ENCODE measurements at places on chromosomes 3 and 15.

DNA sequence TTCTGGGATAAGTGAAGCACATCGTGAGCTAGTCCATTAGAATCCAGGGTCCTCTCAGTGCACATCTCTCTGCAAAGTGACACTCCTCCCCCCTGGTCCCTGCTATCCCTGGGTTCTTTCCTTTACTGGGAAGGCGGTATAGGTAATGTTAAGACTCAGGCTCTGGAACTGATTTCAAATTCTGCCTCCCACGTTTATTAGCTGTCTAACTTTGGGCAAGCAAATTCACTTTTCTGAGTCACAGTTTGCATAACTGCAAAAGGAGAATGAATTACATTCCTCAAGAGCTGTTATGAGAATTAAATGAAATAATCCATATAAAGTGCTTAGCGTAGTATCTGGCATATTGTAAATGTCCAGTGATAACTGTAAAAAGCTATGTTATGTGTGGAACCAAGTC, 168.1 kb upstream of the LRRN1 start:
- no peak for DNase-seq

GRCh38 chr3:73254062-73254461, 192.6 kb downstream of the EBLN2 start:
- DNase-seq = no peak

DNA sequence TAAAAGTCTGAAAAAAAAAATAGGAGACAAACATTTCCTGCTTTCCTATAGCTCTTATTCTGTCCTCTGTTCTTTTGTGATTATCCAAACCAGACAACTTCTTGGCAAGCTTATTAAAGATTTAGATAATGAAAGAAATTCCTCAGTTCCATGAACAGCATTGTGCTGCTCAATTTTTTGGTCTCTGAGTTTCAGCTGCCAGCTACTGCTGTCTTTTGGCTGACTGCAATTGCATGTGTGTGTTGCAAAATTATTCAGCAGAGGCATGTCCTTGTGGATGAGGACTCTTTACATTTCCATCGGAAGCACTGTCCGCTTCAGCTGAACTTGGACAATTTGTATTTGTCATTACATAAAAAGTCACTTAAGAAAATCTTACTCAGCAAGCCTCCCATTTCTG, 397.3 kb upstream of the RASGRP1 start:
- DNase-seq = no peak

DNA sequence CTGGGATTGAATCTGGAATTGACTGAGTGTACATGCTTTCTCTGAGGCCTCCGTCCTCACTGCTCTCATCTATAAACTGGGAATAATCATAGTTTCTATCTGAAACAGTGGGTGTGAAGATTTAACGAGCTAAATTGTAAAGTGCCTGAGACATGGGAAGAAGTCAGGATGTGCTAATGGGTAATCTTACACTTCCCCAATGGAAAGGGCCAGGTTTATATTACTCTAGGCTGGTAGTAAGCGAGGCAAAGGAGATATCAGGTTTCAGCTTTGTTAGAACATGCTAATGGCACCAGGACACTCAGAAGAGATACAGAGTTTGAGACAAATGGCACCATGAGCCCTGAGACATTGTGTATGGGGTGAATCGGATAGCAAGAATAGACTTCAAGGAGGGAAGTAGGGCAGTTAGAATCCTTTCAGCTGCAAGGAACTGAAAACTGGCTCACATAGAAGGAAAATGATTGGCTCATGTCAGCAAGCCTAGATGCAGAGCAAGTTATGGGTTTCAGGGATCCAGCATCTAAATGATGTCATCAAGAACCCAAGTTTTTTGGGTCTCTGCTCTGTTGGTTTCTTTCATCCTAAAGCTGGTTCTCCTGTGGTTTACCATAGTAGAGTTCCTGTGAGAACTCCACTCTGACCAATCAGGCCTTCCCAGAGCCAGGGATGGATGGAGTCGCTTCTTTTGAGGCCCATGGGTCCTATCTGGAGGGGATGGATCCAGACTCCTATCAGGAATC, 21.8 kb downstream of the FLNB start:
- DNase-seq = no peak

GRCh38 chr3:175914785-175915184, 1055.7 kb downstream of the NAALADL2 start:
- no peak for DNase-seq

GRCh38 chr3:188553569-188553968, 399.6 kb downstream of the LPP start:
- DNase-seq = no peak

All from activated CD4-positive, CD25-positive, alpha-beta regulatory T cell (primary cell).